ENCODE measurements at places on chromosomes 3 and 15. TPM values are rescaled to one million over a fixed set of nuclear protein-coding genes. Genes with fewer than 3 reads are reported as not detected.

TXNRD3 gene
- total RNA-seq = 17.2 TPM

ZPLD1 gene
- not detected for total RNA-seq

CLDN1 gene
- 30.9 TPM for total RNA-seq

ZNF621 gene
- 24.9 TPM for total RNA-seq

MCCC1 gene
- 24.2 TPM for total RNA-seq

CIDEC gene
- not detected for total RNA-seq

CALML4 gene
- 5.4 TPM for total RNA-seq

GOLGA8G gene
- total RNA-seq = not detected

CDCP1 gene
- total RNA-seq = 47.8 TPM

SCAANT1 gene
- total RNA-seq = not detected

CGNL1 gene
- total RNA-seq = 3.5 TPM

TMEM212 gene
- not detected for total RNA-seq

VWA5B2 gene
- 0.28 TPM for total RNA-seq

C3orf49 gene
- not detected for total RNA-seq

NEK11 gene
- 9.5 TPM for total RNA-seq

EPHA3 gene
- total RNA-seq = 0.05 TPM

RARRES1 gene
- total RNA-seq = 1.3 TPM

FAM174B gene
- total RNA-seq = 30.7 TPM

GABRA5 gene
- not detected for total RNA-seq

TMCO5A gene
- not detected for total RNA-seq

GOLGA6D gene
- total RNA-seq = not detected

DAZL gene
- total RNA-seq = not detected

KPNA1 gene
- total RNA-seq = 118 TPM

IQCF6 gene
- not detected for total RNA-seq

KCNMB3 gene
- total RNA-seq = 5.8 TPM

TMIE gene
- 1.1 TPM for total RNA-seq

RLBP1 gene
- not detected for total RNA-seq

PAK6 gene
- total RNA-seq = 6.3 TPM

ACKR4 gene
- not detected for total RNA-seq

ZNF197 gene
- total RNA-seq = 7.0 TPM

SPATA12 gene
- total RNA-seq = 0.10 TPM

CEMIP gene
- 0.46 TPM for total RNA-seq

SYNM gene
- 38.9 TPM for total RNA-seq
